CD8-positive, alpha-beta T cell (primary cell): ENCODE measurements at places on chromosomes 2 and 18.

- no peak for DNase-seq
Measured at GRCh38 chr2:45233301-45233700, 224.0 kb upstream of the SIX2 start.

DNA sequence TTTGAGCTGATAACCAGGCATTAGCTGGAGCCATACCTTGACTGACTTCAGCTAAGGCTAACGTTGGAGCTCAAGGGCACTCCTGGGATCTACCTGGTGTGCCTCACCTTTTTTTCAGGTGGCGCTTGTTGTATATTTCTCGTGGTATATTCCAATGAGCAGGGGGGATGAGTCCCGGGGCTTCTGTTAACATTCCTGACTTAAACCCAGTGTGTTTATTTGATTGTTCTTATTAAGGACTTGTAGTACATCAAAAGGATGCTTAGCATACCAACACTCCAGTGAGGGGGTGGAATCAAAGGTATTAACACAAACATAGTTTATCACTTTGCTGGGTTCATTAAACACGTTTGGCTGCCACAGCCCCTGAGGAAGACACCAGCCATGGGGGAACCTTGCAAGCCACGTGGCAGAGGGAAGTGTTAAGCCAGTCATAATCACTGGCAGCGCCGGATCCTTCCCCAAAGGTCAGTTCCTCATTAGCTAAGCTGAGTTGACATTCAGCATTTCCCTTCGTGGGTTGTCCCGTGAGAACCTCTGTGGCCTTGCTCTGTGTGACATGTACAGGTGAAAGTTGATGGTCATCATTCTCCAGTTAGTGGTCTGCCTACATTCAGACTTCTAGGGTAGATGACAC is 119.5 kb upstream of the MCFD2 start:
- DNase-seq, result no peak

GRCh38 chr2:42438685-42439084 is 55.1 kb downstream of the KCNG3 start:
- no peak for DNase-seq

- no peak for DNase-seq
Measured at GRCh38 chr2:63743170-63743981, 98.3 kb upstream of the UGP2 start.

DNA sequence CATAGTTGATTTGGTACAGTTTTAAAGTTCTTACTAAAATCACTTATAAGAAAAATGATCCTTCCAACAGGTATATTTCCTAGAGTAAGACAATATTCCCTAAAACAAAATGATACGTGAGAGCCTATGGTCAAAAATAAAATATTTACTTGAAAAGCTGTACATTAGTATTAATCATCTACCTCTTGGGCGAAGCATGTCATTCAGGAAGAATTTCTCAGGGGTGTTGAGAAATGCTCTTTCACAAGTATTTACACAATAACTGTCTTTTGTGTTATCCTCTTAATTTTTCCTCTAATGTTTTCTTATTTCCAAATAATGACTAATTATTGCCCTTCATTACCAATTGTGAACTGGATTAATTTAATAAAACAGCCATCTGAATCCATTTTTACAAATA is 466.3 kb downstream of the SATB2 start:
- no peak for DNase-seq

- peak; percentile 13 for DNase-seq
Measured at GRCh38 chr2:238151628-238152235, 7.0 kb upstream of the ERFE start.

DNA sequence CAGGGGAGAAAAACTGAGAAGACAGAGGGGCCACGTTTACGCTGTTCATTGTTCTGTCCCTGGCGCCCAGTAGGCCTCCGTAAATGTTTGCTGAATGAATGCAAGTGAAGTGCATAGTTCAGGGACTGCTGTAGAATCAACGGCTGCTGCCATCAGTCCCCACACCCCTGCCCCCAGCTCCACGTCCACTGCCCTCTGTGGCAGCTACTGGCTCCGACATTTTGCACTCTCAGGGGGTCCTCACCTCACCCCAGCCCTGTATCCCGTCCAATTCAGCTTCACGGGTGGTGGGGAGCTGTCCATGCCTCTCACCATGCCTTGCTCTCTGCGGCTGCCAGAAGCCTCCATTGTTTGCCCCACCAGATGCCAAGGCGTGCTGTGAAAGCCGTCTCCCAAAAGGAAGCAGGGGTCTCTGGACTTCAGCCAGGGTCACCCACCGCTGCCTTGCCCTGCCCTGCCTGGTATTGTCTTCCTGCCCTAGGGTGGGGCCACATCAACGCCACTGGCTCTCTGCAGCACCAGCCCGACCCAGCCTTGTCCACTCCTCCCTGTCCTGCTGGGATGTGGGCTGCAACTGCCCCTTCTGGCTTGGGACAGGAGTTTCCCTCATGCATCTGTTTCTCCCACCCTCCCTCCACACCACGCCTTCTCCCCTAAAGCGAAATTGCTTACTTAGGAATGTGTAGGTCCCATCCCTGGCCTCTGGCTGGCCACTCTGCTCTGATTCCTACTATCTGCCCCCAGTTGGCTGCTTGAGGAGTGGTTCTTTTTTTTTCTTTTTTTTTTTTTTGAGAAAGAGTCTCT is 86.0 kb downstream of the RHOB start:
- DNase-seq, result no peak

- no peak for DNase-seq
Measured at GRCh38 chr2:45045706-45046105, 36.5 kb upstream of the SIX2 start.
